Mucosa of gallbladder (tissue), 1 donor: ENCODE measurements at places on chromosomes 2 and 18. TPM values are rescaled to one million over a fixed set of nuclear protein-coding genes. Genes with fewer than 3 reads are reported as not detected.

DSG1 gene
- total RNA-seq, result 0.89 TPM

TMEFF2 gene
- 12.8 TPM for total RNA-seq

PTPN4 gene
- total RNA-seq, result 32.9 TPM

VAMP5 gene
- total RNA-seq, result 48.8 TPM

REG3A gene
- 2.9 TPM for total RNA-seq

ACOXL gene
- total RNA-seq, result not detected

SCLY gene
- total RNA-seq, result 29.1 TPM

SPAG16 gene
- 62.7 TPM for total RNA-seq

C2orf80 gene
- not detected for total RNA-seq

NEU2 gene
- total RNA-seq, result not detected

STARD6 gene
- total RNA-seq, result not detected
